ENCODE measurements at places on chromosomes 4 and X.

DNA sequence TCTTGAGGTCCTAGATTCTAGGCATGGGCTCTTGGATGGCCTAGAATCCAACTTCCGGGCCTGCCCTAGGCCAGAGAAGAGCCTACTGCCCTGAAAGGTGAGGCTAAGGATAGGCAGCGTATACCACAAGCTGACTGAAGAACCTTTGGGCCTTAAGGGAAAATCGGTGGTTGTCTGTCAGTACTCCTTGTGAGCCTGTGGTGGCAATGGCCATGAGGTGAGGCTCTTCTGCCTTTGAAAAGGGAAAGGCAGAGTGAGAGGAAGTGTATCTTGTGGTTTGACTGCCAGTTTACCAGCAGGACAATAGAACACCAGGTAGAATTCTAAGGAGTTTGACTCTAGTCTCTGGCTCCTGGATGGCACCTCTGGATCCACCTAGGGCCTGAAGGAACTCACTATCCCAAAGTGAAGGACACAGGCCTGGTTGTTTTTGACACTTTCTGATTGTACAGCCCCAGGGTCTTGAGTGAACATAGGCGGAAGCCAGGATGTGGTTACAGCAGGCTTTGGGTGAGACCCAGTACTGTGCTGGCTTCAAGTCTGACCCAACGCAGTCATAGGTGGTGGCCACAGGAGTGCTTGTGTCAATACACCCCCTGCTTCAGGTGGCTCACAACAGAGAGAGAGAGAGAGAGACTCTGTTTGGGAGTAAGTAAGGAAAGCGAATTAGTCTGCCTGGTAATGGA lies 20.9 kb downstream of the ITIH6 start:
- DNase-seq = no peak

GRCh38 chr4:90951037-90951436 lies 823.8 kb downstream of the CCSER1 start:
- no peak for DNase-seq

DNA sequence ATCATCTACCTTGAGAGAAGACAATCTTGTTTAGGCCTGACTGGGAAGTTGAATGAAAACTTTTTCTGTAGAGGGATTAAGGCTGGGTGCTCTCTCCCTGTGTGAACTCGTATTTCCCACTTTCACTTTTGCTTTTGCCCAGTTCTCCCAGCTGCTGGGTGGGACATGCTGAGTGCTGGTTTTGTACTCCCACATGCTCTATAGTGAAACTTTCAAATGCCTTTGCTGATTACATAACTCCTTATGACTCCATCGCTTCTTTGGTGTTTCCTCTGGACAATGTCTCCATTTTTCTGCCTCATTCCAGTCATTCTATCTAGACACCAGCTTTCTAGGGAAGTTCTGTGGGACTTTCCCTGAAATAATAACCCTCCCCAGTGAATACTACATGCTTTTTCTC lies 100.5 kb downstream of the CLNK start:
- no peak for DNase-seq

GRCh38 chrX:142214081-142214480 lies 9.0 kb upstream of the MAGEC2 start:
- DNase-seq = no peak

DNA sequence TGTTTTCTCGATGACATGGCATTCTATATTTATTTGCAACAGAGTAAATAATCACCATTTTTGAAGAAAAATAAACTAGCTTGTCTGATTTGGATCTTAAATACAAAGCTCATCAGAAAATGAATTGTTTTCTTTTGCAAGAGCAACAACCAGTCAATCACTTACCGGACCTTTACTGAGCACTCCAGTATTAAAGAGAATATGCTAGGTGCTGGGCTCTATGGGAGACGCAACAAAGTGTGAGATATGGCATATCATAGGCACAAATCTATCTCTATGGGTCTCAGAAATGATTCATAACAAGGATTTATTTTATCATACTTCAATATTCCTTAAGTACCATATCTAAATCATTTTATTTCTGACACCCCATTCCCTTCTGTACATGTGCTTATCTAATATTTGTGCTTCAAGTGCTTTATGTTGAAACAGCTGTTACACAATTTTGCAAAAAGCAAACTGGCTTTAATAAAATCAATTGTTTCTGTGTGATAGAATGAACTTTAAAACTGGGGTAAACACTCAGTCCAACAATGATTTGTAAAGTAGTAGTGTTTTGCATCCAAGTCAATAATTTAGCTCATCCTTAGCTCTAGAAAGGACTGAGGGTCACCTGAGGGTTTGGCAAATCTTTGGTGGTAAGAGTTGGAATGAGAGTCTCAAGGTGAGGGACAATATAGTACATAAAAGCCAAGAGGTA lies 88.4 kb upstream of the SPANXB1 start:
- DNase-seq = no peak

DNA sequence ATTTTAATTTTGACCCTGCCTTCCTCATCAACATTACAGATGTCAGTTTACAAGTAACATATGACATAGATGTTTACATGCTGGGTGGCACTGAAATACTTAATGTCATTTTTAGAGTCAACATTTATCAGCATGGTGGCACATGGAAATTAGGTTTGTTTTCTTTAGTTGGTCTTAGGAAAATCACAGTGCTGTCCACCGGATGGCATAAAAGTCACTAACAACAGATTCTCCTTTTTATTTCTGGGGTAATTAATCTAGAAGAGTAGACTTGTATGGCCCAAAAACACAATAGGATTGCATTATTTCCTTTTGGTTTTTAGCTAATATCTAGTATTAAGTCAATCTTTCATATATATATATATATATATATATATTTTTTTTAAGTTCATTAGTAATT lies 88.6 kb upstream of the HHIP start:
- DNase-seq = no peak
